Tibial nerve (tissue), 4 donors: ENCODE measurements at places on chromosomes 6 and 20. TPM values are rescaled to one million over a fixed set of nuclear protein-coding genes. Genes with fewer than 3 reads are reported as not detected.

DNA sequence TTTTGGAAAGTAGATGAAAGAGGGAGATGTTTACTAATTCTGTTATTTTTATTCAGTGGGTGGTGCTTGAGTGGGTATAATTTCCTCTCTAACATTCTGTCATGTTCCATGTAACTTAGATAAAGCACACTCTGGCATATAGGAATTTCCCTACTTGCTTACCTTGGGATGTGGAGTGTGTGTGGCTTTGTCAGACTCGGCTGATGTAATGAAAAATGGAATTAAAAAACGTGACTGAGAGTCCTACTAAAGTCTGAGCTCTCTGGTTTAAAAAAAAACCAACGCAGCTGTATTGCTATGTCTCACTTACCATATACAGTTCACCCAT lies 98.3 kb downstream of the JARID2 start:
- DNase-seq = no peak

- DNase-seq = no peak
Observed at GRCh38 chr6:167719920-167720319, 106.8 kb upstream of the AFDN start.

DNA sequence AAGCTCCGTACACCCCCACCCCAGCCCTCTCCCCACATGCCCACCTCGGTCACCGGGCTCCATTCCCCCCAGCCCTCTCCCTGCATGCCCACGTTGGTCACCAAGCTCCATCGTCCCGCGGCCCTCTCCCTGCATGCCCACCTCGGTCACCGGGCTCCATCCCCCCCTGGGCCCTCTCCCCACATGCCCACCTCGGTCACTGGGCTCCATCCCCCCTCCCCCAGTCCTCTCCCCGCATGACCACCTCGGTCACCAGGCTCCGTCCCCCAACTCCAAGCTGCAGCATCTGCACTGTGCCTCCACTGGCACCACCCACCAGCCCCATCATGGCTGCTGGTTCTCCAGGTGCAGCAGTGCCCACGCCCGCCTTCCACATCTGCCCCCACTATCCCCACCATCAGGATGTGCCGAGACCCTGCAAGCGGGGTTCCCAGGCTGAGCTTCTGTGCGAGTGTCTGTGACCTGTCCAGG lies 16.8 kb downstream of the TAF4 start:
- DNase-seq = no peak

DNA sequence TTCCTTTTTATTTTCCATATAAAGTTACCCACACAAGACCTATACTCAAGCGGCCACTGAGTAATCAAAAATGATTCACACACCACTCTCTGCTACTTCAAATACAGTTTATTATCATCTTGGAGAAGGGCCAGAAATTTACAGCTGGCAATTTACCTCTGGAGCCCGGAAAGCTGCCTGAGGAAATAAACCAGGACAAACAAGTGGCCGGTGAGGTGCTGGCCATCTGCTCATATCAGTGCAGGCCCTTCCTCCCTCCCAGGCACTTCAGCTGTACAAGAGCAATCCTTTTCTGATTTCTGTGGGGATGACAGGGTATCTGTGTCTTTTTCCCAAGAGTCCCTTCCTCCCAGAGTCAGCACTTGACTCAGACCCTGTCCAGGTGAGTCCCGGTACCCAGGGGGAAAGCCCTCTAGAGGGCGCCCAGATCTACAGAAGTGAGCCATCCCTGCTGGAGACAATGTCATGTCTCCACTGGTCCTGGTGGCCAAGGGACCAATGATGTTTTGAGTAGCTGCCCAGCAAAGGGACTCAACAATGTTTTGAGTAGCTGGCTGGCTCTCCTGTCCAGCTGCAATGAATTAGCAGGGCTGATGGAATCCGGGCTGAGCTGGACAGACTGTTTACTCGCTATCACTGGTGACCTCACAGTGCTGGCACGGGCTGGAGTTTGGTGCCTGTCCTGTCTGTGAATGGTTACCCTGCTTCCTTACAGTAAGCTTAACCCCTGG lies 23.6 kb downstream of the LRP11 start:
- DNase-seq = peak; percentile 56

- no peak for DNase-seq
Observed at GRCh38 chr6:117907601-117908245, 659 bp downstream of the SLC35F1 start.

- DNase-seq = no peak
Observed at GRCh38 chr6:11734861-11735613, 43.6 kb downstream of the ADTRP start.

- no peak for DNase-seq
Observed at GRCh38 chr6:134920422-134920821, 29.5 kb downstream of the ALDH8A1 start.

DNA sequence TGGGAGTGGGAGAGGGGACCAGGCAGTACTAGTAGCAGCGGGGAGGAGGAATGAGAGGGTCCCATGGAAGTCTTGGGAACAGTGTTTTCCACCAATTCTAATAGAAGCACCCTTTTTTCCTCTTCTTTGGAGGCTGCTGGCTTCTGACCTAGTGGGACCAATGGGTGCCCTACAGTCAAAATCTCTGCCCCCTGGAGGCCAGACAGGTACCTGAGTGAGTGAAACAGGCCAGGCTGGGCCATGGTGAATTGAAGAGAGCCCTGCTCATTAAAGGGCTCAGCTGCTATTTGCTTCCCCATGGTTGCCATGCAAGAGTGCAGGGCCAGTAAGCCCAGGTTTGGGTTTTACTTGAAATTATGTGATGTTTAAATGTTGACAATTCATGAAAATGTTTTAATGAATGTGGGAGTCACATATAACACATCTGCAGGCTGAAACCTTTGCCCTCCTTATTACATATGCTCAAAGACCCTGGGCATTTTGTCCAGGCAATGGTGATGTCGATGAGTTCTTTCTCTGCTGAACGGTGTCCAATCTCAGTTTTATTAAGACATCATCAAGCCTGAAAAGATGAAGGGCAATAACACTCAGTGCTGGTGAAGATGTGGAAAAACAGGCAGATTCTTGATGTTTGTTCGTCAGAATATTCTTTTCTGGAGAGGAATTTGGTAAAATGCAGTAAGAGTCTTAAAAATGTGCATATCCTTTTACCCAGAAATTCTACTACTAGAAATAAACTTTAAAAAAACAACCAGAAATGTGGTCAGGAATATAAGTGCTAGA lies 42.3 kb upstream of the OCSTAMP start:
- DNase-seq = no peak

DNA sequence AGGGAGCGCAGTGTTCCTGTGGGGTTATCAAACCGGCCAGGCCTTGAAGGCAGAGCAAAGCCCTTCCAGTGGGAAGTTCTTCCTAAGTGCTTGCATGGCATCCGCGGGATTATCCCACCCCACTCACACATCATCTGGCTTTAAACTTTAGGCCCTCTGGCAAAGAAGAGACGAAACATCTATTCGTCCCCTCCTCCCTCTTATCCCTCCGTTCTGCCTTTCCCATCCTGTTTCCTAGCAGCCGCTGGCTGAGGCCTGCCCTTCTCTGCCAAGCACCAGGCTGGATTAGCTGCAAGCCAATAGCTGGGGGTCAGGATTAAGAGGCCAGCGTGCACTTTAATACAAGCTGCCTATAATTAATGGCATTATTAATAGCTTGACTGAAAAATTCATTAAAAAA lies 621.0 kb downstream of the PKHD1 start:
- DNase-seq = no peak

DNA sequence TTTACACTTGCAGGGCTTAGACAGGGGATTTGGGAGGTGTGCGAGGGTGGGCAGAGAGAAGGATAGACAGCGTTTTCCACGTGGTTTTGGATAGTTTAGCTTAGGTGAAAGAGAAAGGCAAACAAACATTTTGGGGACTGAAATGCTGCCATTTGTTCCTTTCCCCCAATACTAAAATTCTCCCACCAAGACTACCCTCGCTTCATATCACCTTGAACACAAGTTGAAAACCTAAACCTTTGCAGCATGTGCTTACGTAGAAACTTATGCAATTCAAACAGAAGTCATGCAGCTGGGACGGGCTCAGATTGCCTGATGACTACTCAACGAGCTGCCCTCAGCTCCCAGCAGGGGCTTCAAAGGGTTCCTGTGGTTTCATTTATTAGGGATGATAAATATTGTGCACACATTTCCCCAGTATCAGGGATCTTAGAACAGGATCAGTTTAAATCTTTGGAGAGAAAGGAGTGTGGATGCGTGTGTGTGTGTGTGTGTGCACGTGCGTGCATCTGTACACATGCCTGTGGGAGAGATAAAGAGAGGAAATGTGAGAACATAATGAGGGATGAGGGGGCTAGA lies 77.3 kb downstream of the SLC22A23 start:
- no peak for DNase-seq

DNA sequence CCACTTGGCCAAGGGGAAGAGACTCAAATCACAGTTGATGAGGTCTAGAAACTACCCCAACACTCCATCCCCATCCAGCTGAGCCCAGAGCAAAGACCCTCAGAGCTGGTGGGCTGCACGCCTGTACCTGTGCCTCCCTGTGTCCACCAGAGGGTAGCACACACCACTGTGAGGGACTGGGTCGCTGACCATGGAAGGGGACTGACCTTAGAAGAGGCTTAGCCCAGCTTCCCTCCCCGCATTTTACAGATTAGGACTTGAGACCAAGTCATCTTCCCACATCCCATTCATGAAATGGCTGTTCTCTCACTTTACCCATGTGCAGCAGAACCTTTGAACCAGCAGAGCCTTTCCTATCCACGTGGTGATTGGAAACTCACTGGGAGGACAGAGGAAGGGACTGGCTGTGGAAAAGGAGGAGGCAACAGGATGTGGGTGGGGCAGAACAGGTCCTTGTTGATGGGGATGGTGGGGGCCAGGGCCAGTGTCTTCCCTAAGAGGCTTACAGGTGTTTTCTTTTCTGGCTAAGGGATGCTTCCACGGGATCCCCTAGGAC lies 44.3 kb downstream of the CPXM1 start:
- no peak for DNase-seq

DNA sequence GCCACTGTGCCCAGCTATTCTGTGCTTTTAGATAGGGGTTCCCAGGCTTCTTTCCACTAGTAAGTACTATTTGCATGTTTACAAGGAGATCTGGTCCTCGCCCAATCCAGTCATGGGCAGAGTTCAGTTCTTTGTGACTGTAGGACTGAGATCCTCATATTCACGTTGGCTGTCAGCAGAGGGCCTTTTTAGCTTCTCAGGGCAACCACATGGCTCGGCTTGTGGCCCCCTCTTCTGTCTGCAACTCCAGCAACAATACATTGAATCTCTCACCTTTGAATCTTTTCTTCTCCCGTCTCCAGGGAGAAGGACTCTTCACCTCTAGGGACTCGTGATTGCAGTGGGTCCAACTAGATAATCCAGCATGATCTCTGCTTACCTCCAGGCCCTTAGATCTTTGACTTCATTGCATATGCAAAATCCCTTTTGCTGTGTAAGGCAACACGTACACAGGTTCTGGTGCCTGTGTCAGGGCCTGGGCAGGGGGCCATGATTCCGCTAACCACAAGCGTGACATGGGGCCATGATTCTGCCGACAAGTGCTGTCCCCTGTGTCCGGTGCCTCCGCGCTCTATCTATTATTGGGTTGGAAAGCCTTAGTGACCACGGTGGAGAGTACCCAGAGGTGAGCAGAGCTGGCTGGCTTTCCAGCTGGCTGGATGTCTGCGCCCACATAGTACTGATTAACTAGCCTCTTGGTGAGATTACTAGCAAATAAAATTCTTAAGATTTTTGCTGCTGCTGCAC lies 5.1 kb downstream of the CCR6 start:
- no peak for DNase-seq

- DNase-seq = no peak
Observed at GRCh38 chr20:1968964-1969363, 24.9 kb downstream of the PDYN start.

DNA sequence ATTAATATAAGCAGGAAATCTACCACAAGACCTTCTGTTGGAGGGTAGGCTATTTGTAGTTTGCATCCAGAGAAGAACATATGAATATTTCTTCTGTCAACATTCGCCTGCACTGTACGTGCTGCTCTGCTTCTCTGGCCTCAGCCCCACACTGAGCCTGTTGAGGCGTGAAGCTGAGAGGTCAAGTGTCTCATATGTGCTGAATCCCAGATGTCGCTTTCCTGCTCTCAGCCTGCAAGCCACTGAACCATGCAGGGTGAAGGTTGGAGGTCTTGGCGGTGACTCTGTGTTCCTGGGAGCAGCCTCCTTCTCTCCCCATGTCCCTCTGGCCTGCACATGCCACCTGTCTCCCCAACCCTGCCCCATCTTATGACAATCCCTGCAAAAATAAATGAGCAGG lies 83.6 kb downstream of the TMEM170B start:
- no peak for DNase-seq

- no peak for DNase-seq
Observed at GRCh38 chr6:4942673-4943009, 61.2 kb downstream of the RPP40 start.

DNA sequence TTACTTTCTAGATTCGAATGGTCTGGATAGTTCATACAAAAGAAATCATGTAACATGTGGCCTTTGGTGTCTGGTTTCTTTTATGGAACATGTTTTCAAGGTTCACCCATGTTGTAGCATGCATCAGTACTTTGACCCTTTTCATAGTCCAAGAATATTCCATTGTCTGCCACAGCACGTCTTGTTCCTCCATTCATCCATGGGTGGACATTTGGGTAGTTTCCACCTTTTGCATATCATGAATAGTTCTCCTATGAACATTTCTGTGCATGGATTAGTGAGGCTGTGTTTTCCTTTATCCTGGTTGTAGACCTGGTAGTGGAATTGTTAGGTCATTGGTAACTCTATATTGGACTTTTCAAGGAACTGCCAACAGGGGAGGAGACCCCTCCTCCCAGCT lies 31.7 kb downstream of the GSTA3 start:
- no peak for DNase-seq

The CRISP2 gene
- not detected for total RNA-seq

The OR2H2 gene
- total RNA-seq = not detected

The FAM162B gene
- 6.7 TPM for total RNA-seq

The RIPPLY2 gene
- 0.21 TPM for total RNA-seq

The BMP5 gene
- 0.98 TPM for total RNA-seq

The GMPR gene
- total RNA-seq = 17.5 TPM

The SPEF1 gene
- total RNA-seq = 1.1 TPM

The FLRT3 gene
- total RNA-seq = 8.7 TPM

The MEP1A gene
- not detected for total RNA-seq

The GPLD1 gene
- 3.1 TPM for total RNA-seq

The ADGRF5 gene
- 32.4 TPM for total RNA-seq

The NT5E gene
- 23.1 TPM for total RNA-seq

The SLC22A7 gene
- not detected for total RNA-seq

The SIRPD gene
- not detected for total RNA-seq
